ENCODE measurements at places on chromosomes 12 and 14.

DNA sequence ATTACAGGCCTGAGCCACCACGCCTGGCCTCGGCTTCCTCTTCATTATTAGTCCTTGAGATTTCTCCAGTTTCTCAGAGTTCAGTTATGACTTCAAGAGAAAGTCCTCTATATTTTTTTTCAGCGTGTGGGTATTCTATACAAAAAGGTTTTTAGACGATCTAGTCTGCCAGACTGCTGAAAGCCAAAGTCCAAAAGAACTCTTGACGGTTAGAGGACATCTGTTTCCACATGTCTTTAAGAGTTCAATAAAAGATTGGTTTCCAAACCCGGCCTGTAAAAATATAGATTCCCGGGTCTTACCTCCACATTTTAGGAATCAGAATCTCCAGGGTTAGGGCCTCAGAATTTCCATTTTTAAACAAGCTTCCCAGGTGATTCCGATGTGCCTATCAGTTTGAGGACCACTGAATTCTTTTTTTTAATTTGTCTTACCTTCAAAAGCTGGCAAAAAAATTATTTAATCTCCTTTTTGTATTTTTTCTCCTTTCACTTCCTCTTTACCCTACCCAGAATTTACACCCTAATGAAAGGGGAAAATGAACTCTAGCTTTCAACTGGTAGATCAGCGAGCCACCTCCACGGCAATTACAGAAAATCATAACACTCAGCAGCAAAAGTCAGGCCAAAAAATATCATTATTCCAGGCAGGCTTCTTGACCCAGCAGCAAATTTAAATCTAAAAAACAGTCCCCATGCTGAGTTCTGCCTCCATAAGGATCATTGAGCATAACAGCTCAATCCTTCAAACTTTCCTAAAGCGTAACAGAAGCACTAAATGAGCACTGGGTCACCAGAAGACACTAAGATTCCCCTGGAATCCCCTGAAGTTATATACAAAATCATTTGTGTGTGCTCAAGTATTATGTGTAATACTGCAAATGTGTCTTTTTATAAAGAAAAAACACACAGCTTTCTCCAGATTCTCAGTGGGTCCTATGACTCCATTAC lies 8.7 kb downstream of the NT5DC3 start:
- DNase-seq, result no peak

GRCh38 chr12:89073659-89074058 lies 278.6 kb downstream of the DUSP6 start:
- DNase-seq, result no peak

GRCh38 chr12:91766454-91766853 lies 379.2 kb downstream of the BTG1 start:
- no peak for DNase-seq

DNA sequence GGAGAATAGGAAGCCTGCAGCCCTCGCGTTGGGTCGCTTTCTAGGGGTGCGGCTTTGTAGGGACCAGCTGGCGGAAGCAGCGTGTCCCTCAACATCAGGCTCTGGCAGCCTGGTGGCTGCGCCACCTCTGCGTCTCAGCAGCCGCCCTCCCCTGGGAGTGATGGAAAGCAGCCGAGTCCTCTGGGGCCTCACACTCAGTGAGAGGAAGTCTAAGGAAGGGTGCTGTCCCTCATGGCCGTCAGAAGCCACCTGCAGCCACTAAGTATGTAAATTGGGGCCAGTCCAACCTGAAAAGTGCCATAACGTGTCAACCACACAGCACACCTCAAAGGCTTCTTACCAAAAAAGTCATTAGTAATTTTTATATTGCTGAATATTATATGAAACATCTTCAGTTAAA lies 80.3 kb downstream of the WDR20 start:
- no peak for DNase-seq

DNA sequence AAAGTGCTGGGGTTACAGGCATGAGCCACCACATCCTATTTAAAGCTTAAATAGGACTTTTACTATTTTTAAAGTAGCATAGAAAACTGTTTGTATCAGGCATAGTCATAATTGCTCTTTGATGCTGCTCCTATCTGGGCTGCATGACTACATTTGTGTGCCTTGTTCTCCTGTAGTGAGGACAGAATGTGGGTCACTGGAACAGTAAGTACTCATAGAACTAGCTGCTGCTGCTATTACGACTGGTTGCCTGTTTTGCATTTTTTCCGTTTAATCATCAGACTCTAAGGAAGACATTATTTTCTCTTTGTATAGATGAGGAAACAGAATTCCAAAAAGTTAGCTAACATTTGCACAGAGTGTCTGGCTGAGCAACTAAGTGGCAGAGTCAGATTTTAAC lies 42.8 kb downstream of the ZC3H14 start:
- DNase-seq, result no peak

DNA sequence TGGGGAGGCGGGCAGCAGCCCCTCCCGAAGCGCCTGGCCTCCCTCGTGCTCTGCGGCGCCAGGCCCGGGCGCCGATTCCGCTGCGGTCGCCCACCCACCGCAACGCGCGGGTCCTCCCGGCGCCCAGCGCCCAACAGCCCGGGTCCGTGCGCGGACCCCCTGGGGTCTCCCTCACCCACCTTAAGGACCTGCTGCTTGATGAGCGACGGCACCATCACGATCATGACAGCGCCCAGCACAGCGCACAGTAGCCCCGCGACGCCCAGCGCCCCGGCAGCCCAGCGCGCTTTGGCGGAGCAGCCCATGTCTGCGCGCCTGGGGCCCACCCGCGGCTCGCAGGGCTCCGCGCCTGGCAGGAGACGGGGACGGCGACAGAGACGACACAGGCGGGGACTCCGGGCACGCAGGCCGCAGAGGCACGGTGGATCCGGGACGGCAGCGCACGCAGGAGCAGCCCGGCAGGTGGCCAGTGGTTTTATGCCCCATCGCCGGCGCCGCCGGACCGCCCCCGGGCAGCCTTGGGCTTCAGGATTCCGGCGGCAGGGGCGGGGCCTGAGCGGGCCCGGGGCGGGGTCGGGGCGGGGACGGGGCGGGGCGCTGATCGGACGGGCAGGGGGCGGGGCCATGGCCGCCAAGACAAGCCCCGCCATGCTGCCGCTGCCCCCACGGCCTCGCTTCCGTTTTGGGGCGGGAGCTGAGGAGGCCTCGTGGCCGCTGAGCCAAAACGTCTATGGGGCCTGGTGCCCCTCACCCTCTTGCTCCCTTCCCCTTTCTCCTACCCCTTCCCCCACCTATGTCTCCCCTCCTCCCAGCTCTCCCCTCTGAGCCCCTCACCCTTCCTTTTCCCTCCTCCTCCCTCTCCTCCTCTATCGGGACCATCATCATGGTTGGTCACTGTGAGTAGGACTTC lies at the start of gene SCARB1:
TSS of gene SCARB1 (minus strand) at position 449 of the 910 bp plus-strand sequence. CDS start at position 305, 144 bp downstream.
- DNase-seq, result peak; percentile 16

DNA sequence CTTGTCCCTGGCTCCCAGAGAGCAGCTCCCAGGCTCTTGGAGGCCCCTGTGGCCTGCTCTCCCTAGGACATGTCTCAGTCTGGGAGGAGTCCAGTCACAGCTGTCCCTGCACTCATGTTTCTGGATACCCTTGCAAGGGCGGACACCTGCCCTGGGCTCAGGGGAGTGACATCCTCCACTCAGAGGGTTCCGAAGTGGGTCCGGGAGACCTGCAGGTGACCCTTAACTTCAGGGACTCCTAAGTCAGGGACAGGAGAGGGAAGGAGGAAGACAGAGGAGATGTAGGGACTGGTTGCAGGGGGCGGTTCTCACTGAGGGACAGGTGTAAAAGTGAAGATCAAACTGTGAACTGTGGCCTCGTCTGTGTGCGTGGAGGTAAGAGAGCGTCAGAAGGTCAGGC lies 37.6 kb downstream of the CACNA2D4 start:
- DNase-seq, result no peak

DNA sequence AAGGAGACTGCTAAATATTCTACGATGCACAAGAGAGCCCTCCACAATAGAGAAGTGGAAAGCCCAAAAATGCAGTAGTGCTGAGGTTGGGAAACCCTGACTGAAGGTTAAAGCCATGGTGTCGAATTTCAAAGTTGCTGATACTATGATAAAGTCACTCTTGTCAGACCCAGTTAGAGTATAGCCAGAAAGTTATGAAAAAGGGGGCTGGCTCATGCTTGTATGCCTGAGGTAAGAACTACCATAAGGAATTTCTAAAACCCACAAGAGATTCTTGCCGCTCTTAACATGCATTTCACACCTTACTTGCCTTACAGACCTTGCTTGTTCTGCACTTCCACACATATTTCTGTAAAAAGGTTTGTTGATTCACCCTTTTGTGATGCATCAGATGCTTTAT lies 184.6 kb downstream of the SLC6A15 start:
- no peak for DNase-seq

DNA sequence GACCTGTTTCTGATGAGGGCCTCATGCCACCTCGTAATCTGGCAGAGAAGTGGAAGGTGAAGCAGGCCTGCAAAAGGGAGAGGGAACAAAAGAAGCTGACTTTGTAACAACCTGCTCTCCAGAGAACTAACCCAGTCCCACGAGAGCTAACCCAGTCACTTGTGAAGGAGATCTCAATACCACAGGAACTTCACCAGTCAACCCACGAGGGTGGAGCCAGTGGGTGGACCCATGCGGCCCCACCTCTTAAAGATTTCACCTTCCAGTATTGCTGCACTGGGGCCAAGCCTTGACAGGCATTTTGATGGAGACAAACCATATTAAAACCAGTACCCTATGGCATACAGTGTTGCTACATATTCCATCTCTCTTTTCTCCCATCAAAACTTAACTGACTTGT lies 55.1 kb downstream of the SERPINA10 start:
- DNase-seq, result no peak

DNA sequence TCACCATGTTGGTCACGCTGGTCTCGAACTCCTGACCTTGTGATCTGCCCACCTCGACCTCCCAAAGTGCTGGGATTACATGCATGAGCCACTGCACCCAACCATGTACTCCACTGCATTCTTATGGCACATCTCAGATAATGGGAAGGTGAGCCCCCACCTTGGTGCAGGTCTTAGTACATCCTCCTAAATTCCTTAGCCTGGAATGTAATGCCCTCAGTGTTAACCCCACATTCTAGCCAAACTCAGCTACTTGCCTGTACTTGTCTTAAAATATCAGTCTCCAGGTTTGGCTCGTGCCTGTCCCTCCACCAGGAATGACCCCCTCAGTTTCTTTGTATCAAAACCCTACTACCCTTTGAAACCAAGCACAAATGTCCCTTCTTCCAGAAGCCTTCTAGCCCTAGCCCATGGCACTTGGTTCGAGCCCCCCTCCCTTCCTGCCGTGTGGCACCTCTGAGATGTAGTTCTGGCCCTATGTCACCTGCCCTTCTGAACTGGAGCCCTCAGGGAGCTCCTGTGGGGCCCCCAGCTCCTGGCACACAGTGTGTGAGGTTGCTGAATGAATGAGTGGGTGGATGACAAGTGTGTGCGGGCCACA lies 8.4 kb downstream of the KCNH3 start:
- DNase-seq, result no peak

DNA sequence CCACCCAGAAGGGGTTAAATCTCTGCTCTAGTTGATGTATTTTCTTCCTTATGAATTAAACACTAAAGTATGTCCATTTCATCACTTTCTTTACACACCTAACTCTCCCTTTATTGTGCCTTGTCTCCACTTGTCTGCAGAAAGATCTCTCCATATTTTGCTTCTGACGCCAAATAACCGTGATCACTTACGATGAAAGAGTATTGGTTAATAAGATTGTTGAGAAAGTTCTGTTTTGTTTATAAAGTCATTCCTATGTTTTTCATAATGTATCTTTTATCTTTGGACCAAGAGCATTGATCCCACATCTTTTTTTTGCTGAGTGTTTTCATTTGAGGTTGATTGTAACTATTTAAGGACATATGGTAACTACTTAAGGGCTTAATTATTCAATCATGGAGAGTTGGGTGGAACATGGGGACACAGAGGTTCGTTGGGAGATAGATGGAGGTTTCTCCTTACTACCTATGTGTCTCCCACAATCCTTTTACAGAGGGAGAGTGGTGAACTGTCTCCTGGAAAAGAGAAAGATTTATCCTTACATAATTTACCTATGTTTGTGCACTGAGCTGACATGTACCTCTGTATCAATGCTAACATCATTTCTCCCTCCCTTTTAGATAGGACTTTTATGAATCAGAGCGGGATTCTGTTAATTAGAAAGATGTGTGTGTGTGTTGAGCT lies 120.7 kb upstream of the SLC38A2 start:
- no peak for DNase-seq

DNA sequence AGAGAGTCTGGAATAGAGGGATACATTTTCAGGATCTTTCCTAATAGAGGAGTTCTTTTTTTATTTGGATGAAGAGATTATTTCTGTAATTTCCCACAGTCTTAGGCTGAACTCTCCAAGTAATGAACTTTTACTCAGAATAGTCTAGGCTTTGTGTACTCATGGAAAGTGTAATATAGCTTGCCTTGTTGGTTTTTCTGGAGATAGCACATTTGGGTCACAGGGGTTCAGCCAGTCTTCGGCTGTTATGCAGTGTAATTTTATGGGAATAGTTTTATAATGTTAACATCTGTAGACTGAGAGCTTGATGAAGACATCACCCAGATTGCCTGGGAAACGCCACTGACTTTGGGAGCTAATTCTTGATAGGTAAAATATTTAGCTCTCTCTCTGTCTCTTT lies 450.8 kb downstream of the RAD51B start:
- no peak for DNase-seq

- DNase-seq, result no peak
Measured at GRCh38 chr12:48786591-48787544, 2.0 kb downstream of the ADCY6 start.

- DNase-seq, result no peak
Measured at GRCh38 chr14:64388533-64389285, 556 bp downstream of the MTHFD1 start.

GRCh38 chr12:46221255-46222128 lies 47.4 kb downstream of the SLC38A1 start:
- DNase-seq, result no peak

DNA sequence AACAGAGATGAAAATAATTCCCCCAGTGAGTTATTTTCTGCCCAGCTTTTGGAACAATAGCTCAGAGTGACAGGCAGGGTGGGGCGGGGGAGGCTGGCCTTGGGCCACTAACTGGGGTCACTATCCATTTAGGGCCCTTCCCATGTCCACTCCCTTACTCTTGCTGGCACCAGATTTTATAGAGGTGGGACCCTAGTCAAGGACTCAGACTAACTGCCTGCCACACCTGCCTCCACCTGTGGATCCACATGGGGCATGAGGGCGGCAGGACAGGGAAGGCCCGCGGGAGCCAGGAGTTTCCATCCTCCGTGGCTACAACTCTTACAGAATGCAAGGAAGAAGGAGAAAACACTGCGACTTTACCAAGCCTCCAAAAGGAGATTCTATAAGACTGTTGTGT lies 10.1 kb downstream of the VDR start:
- DNase-seq, result no peak

DNA sequence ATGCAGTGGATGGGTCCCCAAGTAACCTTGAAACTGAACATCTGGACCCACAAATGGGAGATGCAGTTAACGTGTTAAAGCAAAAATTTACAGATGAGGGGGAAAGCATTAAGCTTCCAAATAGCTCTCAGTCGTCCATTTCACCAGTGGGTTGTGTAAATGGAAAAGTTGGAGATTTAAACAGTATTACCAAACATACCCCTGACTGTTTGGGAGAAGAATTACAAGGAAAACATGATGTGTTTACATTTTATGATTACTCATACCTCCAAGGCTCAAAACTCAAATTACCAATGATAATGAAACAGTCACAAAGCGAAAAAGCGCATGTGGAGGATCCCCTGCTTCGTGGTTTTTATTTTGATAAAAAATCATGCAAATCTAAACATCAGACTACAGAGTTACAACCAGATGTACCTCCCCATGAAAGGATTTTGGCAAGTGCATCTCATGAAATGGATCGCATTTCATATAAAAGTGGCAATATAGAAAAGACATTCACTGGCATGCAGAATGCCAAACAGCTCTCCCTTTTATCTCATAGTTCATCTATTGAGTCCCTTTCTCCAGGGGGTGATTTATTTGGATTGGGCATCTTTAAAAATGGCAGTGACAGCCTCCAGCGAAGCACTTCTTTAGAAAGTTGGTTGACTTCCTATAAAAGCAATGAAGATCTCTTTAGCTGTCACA lies 116.6 kb upstream of the NPAS3 start:
- no peak for DNase-seq
